ENCODE measurements at places on chromosomes 16 and 17. TPM values are rescaled to one million over a fixed set of nuclear protein-coding genes. Genes with fewer than 3 reads are reported as not detected.
A peak's percentile ranks its signal among the peaks of the same experiment; 100 is the strongest.

RNF135 gene
- 31.0 TPM for total RNA-seq

DNA sequence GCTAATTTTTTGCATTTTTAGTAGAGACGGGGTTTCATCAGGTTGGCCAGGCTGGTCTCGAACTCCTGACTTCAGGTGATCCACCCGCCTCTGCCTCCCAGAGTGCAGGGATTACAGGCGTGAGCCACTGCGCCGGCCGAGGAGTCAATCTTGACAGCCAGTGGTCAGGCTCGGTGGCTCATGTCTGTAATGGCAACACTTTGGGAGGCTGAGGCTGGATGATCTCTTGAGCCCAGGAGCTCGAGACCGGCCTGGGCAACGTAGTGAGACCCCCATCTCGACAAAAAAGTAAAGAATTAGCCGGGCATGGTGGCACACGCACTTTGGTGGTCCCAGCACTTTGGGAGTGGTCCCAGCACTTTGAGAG lies 608 bp upstream of the PGS1 start:
- H3K27ac ChIP-seq, result no peak overlapping the region
- H3K27me3 ChIP-seq, result no peaks in the 10 kb centered on the region
- H3K36me3 ChIP-seq, result peaks cover 16% of the 10 kb centered on the region
- peak overlapping the region; percentile 85 for H3K4me3 ChIP-seq

GRCh38 chr17:56481659-56482058 lies 111.8 kb upstream of the NOG start:
- DNase-seq, result no peak
- no peaks in the 10 kb centered on the region for H3K4me1 ChIP-seq
- H3K27ac ChIP-seq, result no peak overlapping the region
- no peak overlapping the region for H3K4me3 ChIP-seq

GRCh38 chr17:8069587-8069860 lies 18.0 kb downstream of the ALOX12B start:
- no peaks in the 10 kb centered on the region for H3K36me3 ChIP-seq
- H3K27ac ChIP-seq, result no peak overlapping the region
- peaks cover 21% of the 10 kb centered on the region for H3K4me1 ChIP-seq
- DNase-seq, result no peak
- H3K27me3 ChIP-seq, result peaks cover 11% of the 10 kb centered on the region
- H3K4me3 ChIP-seq, result no peak overlapping the region

FAM171A2 gene
- total RNA-seq, result not detected

DNA sequence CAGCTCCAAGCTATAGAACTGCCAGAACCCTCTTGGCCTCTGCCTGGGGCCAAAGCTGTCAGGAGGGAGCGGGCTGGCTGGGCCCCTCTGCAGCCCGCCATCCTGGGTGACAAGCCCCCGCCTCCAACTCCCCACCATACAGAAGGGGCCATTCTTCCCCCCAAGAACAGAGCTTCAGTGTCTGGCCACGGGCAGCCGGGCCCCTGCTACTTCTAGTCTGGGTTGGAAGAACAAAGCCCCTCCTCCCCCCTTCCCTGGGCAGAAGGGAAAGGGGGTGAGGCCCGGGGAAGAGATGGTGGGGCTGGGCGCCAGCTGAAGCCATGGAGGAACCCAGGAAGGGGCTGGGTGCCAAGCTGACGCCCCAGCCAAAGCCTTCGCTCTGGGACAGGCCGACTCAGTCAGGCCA lies 9.0 kb downstream of the NAT9 start:
- no peak overlapping the region for H3K4me3 ChIP-seq
- no peak overlapping the region for H3K27ac ChIP-seq
- peaks cover 15% of the 10 kb centered on the region for H3K4me1 ChIP-seq
- no peaks in the 10 kb centered on the region for H3K27me3 ChIP-seq

Data from MCF 10A (cell line).